ENCODE measurements at places on chromosomes 16 and 17.
A peak's percentile ranks its signal among the peaks of the same experiment; 100 is the strongest.

DNA sequence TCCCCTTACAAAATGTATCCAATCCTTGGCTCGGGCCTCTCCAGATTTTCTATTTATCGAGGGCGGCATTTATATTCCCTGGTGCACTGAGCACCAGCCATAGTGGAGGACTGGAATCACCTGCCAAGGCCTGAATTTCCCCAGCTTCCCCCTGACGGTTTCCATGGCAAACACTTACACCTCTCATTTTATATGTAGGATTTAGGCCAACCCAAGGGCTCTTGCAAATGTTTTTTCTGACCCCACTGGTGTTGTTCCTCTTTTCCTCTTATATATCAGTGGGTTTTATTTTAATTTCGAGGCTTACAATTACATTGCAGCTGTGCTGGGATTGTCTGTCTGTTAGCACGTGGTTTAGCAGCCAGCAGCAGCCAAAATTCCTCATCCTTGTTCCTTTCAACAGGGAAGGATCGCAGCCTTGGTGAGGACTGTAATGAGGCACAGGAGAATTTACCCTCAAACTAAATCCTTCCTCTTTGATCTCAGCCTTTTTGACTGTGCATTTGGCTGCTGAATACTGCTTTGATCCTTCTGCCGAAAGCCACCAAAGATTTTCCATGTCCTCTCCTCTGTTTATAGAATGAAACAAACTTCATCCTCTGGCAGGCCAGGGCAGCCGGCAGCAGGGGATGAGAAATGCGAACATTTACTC is 26.5 kb upstream of the CES5A start:
- DNase-seq: no peak

DNA sequence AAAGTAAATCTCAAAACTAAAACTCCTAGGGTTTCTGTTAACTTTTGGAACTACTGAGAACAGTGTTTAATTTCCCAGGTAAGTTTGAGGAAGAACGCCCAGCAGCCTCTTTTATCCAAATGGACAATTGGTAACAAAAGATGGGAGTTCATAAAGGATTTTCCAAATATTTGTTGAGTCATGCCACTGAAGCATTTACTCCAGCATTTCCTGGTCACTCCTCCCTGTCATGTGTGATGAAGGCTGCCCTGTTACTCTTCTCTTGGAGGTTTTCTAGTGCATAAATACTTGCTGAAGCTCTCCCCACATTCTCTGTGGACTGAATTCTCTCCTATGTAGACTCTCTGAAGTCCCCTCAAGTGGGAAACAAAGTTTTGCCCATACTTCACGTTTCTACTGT is 16.5 kb downstream of the ZNF75A start:
- DNase-seq: no peak

DNA sequence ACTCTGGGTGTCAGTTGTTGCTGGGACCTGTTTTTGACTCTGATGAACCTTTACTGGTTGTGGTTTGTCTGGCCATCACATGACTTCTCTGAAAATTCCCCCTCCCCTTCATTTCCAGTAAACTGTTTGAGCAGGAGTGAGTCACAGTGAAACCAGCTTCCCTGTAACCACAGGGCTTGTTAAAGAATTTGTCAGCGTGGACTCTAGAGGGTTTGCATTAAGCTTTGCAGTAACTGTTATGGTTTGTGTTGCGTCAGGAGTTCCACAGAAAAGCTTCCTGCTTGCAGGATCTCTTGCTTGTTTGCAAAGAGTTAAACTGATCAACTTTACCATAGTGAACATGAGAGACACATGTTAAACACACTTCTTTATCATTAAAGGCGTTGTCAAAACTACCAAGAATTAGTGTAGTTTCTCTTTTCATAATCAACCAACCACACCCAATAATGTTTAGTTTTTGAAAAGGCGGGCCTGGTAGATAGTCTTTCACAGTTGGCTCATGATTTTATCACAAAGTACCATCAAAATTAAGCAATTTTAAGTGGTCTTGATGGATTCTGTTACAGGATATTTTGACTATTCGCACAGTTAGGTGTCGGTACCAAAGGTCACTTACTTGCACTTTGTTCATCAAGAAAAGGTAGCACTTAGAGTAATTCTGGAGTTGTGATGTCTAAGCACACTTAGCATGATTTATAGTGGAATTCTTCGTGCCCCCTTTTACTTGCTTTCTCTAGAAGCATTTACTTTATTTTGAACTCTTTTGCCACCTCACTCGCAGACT is 79.3 kb downstream of the VMP1 start:
- DNase-seq: no peak

DNA sequence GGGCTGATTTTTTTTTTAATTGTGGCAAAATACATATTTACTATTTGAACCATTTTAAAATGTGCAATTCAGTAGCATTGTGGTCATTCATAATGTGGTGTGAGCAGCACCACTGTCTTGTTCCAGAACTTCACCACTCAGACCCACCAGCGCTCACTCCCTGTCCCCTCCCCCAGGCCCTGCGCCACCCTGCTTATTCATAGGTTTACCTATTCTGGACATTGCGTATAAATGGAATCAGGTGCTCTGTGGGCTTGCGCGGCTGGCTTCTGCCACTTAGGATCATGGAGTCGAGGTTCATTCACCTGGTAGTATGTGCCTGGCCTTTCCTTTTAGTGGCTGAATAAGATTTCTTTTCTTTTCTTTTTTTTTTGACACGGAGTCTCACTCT is 59.4 kb downstream of the NT5M start:
- no peak for DNase-seq

DNA sequence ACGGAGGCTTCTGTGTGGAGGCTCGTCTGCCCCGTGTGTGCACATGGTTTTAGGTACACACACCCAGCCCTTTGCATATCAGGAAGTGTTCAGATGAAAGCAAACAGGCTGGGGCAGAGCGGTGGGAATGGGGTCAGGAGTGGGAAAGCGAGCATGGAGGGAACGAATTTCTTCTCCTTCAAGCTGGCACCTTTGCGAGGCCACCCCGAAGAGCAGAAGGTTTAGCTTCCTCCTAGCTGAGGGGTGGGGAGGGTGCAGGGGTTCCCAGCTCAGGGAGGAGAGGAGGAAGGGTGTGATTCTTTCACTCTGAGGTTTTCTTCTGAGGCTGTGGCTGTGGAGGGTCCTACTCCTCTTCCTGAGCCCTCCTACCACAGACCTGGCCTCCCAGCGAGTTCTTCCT is 83.6 kb downstream of the ABR start:
- no peak for DNase-seq

DNA sequence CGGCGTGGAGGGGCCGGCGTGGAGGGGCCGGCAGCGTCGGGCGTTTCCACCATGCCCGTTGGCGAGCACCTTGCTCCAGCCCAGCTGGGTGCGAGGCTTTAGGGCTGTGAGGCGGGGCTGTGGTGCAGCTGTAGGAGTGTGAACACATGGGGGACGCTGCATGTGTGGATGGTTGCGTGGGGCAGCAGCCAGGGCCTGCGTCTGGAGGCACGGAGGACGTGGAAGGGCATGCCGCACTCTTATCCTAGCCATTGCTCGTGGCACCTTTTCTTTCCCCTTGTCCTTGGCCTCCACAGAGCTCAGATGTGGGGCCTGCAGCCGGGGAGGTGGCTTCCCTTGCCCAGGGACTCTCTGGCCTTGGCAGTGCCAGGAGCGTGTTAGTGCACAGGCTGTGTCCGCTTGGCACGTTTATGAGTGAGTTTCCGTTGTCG is 47.8 kb downstream of the PDPK1 start:
- DNase-seq: no peak

DNA sequence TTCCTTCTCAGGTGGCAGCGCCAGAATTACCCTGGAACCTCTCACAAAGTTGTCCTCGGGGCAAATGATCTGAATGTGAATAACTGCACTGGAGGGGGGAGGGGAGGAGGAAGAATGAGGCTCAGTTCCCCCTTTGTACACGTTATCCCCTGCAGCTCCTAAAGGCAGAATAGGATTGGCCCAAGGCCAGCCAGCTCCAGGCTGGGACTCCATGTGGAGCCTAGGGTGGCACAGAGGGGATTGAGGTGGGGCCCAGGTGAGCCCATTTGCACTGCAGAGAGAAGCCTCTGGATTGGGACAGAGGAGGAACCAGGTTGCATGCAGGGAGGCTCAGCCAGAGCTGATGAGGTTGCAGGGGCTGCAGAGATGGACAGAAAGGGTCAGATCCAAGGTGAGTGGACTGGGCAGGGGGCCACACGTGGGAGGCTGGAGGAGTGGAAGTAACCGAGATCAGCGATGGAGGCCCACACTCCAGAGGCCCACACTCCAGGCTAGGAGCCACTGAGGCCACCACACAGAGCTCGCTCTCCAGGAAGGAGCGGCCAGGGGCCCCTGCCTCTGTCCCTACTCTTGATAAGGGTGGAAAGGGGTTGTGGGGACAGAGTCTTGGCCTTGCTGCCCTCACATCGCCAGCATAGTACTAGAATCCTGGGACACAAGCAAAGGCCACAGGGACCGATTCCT is 78.6 kb downstream of the RBFOX3 start:
- no peak for DNase-seq

DNA sequence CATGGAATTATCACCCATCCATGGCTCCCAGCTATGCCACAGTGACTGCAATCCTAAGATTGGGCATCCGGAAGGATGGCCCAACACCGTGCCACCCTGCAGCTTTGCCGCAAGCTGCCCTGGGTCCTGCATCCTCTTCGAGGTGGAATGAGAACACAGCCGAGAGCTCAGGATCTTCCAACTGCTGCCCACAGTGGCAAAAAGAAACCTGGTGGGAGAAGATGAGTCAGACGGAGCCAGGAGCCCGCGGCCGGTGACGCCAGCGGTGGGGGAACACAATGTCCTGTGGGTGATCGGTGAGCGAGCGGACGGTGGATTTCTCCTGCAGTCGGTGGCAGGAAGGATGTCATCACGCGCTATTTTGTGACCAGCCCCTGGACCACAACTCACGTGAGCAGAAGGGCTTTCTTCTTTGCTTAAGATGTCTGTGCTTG is 20.1 kb downstream of the CD7 start:
- no peak for DNase-seq

- peak; percentile 10 for DNase-seq
Observed at GRCh38 chr17:8176197-8176940, at the start of gene TMEM107. TMEM107 (minus strand) TSS chr17:8176380; CDS start chr17:8176286, 94 bp downstream.

- no peak for DNase-seq
Observed at GRCh38 chr16:69371564-69371963, 14.2 kb downstream of the TERF2 start.

Measured in NCI-H187 (cell line).